ENCODE measurements at places on chromosomes 11 and 22.

GRCh38 chr11:73995731-73996130 lies 13.1 kb upstream of the UCP2 start:
- DNase-seq: no peak

DNA sequence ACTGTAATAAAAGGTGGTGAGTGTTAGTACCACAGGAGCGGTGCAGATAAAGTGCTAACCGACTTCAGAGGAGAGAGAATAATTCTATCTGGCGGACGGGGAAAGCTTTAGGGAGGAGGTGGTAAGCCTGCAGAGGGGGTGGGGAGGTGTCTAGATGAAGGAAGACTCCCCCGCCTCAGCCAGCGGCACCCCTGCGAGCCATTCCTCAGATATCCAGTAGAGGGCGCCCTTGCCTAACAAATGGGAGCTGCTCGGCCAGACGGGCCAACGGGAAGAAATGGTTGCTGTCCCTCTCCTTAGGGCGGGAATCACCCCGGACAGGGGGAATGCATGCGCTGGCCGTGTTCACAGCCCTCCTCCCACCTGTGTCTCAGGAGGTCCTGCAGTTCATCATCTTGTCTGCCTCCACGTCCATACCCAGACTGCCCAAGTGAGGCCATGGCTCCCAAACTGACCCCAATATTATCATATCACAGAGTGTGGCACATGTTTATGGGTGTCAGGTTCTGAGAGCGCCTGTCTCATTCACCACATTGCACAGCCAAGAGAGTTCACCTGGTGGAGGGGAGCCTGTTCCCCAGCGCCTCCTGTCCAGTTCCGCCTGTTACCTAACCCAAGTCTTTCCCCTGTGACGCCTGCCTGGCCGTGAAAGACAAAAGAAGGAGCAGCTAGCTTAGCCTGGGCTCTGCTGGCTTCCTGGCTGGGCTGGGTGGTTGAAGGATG lies 85.5 kb downstream of the ST3GAL4 start:
- peak; percentile 60 for DNase-seq

DNA sequence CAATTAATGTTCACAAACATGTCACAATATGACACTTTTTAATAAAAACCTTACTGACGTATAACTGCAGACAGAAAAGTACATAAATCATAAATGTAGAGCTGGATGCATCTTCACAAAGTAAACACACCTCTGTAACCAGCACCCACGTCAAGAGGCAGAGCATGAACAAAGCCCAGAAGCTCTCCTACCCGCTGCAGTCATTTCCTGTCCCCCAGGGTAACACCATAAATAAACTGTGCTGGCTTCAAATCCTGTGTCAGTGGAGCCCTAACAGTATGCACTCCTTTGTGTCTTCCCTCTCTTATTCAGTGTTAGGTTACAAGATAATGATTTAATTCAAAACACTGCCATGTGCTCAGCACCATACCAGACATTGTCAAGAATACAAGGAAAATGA lies 5.7 kb downstream of the SYT13 start:
- DNase-seq: no peak

DNA sequence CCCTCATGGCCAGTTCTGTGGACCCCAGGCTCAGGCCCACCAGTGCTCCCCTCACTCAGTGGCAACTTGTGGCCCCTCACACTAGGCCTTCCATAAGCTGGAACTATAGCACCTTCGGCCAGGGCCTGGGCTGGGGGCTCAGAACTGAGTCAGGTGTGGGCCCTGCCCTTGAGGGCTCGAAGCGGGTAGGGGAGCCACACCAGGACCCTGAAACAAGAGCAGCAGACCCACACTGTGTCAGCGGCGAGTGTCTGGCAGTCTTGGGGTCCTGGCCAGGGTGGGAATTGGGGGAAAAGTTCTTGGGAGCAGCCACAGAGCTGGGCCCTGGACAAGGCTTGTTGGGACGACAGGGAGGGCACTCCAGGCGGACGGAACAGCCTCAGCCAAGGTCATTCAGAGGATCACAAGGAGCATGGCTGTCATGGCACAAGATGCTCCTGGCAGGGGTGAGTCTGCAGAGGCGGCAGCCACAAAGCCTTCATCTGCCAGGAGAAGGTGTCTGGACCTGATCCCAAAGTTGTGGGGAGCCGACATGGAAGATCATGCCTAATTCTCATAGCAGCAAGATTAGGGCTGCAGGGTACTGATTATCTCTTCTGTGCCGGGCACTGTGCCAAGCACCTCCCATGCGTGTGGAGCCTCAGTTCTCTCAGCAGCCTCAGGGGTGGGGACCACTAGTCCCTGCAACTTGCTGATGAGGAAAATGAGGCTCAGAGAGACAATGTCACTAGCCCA lies 50.7 kb downstream of the SHISAL1 start:
- DNase-seq: no peak

DNA sequence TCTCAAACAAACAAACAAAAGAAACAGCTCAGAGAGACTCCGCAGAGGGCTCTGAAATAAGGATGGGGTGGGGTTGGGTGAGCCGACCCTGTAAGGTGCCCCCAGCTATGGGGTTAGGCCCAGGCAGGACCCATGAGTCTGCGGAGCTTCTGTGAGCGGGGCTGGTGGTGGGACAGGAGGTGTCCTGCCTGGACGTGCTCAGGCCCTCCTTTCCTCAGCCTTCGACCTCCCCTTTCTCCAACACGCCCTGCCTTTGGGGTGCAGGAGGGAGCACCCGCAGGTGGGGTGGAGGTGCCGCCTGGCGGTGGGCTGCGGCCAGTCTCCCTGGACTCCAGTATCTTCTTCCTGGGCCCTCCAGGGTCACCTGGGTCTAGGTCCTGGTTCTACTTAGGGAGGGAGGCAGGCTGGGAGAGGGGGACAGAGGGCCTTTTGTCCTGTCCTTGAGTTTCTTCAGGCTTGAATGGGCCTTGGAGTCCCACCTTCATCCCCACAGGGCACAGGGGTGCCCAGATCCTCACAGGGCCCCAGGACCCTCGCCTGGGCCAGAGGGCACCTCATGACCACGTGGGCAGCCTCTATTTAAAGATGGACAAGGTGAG lies 12.3 kb downstream of the PRR33 start:
- no peak for DNase-seq

DNA sequence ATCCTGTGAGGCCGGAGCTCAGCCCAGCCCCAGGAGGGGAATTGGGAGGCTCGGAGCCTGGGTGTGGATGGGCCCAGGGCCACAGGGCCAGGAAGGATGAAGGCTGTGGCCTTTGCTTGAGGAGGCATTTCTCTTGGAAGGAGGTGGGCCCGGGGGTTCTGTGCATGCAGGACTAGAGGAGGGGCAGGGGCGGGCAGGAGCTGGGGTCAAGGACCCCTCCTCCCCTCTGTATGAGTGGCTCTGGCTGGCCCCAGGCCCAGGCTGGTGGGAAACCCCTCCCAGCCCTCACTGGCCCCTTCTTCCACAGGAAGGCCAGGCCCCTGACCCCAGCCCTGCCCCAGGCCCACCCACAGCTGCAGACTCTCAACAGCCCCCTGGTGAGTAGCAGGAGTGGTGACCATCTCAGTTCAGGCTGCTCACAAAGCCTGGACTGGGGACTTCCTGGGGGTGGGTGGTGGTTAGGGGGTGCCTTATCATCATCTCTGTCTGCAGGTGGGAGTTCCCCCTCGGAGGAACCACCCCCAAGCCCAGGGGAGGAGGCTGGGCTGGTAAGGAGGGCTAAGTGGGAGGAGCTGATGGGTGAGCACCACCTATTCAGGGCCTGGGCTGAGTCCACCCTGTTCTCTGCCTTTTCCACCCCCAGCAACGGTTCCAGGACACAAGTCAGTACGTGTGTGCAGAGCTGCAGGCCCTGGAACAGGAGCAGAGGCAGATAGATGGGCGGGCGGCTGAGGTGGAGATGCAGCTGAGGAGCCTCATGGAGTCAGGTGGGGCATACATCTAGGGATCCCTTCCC lies 6.0 kb downstream of the KCNK7 start:
- no peak for DNase-seq

DNA sequence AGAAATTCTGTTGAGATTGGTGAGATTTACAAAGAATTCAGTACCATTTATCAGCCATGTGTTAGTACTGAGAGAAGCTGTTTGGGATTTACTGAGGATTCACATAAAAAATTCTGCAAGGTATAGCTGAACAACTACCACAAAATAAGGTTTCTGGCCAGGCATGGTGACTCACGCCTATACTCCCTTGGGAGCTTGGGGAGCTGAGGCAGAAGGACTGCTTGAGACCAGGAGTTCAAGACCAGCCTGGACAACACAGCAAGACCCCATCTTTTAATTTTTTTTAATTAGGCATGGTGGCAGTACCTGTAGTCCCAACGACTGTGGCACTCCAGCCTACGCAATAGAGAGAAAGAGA lies 86.7 kb downstream of the SIK3 start:
- no peak for DNase-seq
